Caki2 (cell line): ENCODE measurements at places on chromosomes 6 and 20.

DNA sequence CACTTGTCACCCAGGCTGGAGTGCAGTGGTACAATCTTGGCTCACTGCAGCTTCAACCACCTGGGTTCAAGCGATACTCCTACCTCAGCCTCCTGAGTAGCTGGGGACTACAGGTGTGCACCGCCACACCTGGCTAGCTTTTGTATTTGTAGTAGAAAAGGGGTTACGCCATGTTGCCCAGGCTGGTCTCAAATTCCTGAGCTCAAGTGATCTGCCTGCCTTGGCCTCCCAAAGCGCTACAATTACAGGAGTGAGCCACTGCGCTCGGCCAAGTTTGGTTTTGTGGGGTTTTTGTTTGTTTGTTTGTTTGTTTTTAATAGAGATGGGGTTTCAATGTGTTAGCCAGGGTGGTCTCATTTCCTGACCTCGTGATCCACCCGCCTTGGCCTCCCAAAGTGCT, 12.3 kb downstream of the LOC128125822 start:
- DNase-seq = no peak

DNA sequence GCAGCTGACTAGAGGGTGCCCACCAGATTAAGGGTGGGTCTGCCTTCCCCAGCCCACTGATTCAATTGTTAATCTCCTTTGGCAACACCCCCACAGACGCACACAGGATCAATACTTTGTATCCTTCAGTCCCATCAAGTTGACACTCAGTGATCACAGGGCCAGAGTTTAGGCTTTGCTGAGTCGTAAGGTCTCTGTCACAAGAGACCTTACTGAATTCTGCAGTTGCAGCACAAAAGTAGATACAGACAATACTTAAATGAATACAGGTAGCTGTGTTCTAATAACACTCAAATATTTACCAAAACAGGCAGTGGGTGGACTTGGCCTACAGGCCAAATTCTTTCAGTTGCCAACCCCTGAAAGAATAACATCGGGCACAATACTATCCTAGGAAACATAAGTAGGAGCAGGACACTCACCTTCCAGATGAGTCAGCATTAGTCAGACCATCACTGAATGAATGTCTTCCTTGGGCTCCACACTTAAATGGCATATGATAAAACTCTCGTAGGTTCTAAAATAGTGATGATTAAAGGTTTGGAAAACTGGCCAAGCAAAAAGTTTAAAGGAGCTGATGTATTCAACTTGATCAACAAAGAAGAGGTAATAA, 190.0 kb downstream of the UBE3D start:
- peak; percentile 92 for DNase-seq

- DNase-seq = peak; percentile 51
These were observed 814.8 kb downstream of the MAFB start for GRCh38 chr20:39874049-39874893.

GRCh38 chr20:52103913-52104545, 87.5 kb downstream of the ZFP64 start:
- no peak for DNase-seq

DNA sequence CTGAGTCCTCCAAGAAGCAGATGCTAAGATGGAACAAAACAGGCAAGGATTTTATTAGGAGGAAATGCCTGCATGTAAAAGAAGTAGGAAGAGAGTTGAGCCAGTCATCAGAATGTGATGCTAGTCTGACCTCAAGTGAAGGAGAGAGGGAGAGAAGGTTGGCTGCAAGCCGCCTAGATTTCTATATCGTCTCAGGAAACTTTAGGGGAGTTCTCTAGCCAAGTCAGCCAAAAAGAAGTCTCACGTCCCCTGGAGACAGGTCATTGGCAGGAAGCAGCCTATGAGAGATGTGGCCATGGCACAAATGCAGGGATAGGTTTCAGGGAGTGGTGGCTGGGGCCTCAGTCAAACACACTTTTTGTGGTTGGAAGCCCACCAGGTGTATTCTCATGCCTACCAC, 378.0 kb downstream of the CD109 start:
- DNase-seq = no peak

- DNase-seq = peak; percentile 28
These were observed 59.0 kb upstream of the QKI start for GRCh38 chr6:163355426-163355991.
